ENCODE measurements at places on chromosomes 11 and 22.

DNA sequence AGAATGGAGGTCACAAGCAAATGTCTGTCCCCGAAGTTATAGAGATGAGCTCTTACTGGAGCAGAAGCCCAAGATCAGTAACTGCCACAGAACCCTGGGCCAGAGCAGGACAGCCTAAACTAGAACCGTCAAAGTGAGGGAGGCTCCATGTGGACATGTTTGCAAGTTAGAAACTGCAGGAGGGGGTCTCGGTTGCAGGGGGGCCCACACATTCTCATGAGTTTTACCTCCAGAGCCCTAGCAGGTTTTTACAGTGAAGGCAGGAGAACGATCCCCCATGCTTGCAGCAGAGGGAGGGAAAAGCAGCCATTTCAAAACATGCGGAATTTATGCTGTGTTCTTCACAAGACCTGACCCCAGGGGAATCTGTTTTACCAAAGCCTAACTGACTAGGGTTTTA lies 133.5 kb upstream of the B3GAT1 start:
- DNase-seq, result no peak

DNA sequence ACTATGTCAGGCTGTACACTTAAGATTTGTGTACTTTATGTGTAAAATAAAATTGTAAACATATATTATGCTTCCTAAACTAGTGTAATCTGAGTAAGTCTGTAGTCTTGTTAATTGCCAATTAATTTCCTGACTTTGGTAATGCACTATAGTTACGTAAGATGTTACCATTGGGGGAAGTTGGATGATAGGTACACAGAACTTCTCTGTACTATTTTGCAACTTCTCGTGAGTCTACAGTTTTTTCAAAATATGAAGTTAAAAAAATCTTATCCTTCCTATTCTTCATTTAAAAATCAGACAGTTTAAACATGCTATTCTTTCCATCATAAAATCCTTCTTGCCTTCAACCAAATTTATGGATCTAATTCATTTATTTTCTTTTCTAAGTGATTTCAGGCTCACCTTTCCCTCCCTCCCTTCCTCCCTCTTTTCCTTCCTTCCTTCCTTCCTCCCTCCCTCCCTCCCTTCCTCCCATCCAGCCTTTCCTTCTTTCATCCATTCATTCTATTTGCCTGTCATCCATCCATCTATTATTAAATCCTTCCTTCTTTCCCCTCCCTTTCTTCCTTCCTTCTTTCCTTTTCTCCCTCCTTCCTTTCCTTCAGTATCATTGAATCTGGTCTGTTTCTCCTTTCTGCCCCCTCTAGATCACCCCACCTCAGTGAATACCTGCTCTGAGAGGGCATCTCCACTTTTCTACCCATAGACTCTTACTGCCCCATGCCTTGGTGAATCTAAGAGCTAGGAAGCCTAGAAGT lies 22.1 kb upstream of the ASCC2 start:
- DNase-seq, result no peak

GRCh38 chr11:119422809-119423508 lies at the start of gene THY1:
THY1 (minus strand) TSS chr11:119423172; CDS start chr11:119420905, 2,267 bp downstream.
- DNase-seq, result peak; percentile 85

DNA sequence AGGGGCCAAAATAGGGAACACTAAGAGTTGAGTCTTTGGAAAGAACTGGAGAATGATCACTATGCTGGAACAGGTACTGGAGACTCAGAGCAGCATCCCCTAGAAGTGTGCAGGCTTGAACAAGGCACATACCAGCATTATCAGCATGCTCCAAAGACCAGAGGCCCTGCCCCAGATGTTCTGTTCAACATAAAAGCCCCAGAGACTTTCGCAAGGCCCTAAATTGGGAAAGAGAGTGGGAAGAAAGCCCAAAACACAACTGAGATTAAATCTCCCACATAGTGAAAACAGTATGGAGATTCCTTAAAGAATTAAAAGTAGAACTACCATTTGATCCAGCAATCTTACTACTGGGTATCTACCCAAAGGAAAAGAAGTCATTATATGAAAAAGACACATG lies 9.4 kb downstream of the CNGA4 start:
- DNase-seq, result no peak

- no peak for DNase-seq
Measured at GRCh38 chr11:69480547-69481392, 693 bp upstream of the LINC01488 start.

GRCh38 chr22:48445113-48445827 lies 1382.4 kb downstream of the BRD1 start:
- DNase-seq, result no peak

- DNase-seq, result no peak
Measured at GRCh38 chr11:47991266-47991830, 11.0 kb downstream of the PTPRJ start.
